ENCODE measurements at places on chromosomes 7 and 10.

GRCh38 chr10:125160856-125161706 lies 718 bp upstream of the CTBP2 start:
- no peak for DNase-seq

DNA sequence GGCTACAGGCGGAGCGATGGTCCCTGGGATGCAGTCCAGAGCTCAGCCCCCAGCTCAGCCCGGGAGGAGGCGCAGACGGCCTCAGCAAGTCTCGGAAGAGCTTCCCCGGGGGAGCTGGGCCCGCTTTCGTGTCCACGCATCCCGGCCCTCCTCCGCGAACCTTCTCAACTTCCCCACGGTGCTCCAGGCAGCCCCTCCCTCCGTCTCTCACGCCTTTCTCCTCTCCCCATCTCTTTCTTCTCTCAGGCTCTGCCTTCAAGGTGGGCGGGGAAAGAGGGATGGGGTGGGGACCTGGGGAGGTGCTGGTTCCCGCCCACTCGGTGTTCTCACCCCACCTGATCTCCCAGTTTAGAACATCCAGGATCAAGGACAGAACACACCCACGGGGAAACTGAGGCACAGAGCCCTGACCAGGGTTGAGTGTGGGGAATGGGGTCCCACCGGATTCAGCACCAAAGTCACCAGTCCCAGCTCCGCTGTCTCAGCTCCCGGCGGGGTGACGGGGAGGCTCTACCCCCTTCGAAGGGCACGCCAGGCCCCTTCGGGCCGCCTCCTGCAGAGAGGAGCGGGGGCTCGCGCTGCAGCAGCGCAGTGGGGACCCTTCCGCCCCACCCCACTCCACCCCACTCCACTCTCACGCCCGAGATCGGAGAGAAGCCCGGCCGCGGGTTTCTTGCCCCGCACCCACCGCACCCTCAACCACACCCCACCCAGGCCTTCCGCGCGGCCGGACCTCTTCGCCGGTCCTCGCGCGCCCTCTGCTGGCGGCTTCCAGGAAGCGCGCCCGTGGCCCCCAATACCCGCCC lies 18.2 kb downstream of the POLL start:
- DNase-seq = peak; percentile 82

DNA sequence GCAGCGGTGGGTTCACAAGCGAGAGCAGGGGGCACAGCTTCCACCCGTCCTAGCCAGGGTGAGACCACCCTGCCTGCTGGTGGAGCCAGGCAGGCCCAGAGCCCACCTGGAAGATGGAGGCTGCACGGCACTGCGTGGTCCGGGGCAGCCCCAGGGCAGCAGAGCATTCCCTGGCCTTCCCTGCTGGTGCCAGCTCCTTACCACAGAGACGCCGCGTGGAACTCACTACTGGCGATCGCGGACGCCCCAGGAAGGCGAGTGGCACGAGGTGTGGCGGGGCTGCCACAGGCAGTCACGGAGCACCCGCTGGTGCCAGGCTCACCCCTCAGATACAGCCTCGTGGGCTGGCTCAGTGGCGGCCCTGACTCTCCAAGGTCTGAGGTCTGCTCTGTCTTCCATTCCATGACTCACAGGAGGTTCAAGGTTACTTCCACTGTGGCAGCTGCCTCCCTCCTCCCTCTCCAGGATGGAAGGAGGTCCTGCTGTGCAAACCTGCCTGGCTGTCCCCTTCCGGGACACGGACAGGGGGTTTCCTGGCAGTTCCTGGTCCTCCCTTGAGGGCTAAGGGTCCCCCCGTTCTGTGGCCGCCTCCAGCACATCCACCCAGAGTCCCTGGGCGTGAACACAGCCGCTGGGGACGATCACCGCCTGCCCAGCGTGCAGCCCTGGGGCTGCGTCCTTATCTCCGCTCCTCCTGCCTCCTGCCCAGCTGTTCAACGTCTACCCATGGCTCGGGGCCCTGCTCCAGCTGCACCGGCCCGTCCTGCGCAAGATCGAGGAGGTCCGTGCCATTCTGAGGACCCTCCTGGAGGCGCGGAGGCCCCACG lies 3.1 kb downstream of the CYP2W1 start:
- DNase-seq = no peak

- DNase-seq = no peak
These were observed 536.0 kb upstream of the GALNT17 start for GRCh38 chr7:70595755-70596597.

DNA sequence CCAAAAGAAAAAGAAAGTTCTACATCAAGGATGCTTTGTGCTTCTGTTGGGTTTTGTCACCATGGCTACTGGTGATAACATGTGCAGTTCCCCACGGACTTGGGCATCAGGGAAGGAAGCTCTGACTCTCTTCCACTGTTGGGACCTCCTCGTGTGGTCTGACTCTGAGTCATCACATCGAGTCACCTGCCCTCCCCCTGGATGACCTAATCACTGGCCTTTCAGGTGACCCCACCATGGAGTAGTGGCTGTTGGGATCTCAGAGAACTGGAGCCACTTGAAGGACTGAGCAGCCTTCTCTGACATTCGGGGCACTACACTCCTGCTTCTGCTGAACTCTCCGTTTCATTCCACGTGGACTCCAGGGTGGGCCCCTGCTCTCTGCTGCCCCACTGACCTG lies 60.8 kb upstream of the DOCK1 start:
- no peak for DNase-seq

DNA sequence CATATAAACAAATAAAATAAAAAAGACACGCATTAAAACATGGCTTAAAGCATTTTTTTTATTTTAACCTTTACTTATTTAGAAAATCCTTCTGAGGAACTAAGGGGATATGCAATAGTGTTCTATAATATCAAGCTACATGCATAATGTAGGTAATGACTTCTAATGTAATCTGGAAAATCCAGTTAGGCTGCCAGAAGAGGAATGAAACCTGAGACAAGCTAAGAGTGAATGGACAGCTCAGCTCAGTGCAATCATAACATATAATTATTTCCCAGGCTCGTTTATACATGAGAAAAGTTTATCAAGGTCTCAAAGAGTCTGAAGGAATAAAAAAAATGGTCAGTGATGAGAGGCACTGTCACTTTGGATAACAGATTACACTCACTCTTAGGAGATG lies 649.0 kb upstream of the PCDH15 start:
- DNase-seq = no peak

GRCh38 chr10:11170993-11171851 lies 153.6 kb downstream of the CELF2 start:
- DNase-seq = no peak

DNA sequence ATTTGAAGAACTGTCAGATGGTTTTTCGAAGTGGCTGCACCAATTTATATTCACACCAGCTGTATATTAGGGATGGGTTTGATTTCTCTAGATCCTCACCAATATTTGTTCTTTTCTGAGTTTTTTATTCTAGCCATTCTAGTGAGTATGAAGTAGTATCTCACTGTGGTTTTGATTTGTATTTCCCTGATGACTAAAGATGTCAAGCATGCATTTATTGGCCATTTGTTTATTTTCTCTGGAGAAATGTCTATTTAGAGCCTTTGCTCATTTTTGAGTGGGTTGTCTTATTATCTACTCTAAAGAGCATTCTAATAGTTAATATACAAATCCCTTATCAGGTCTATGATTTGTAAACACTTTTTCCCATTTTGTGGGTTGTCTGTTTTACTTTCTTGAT lies 123.9 kb downstream of the PCLO start:
- DNase-seq = no peak

DNA sequence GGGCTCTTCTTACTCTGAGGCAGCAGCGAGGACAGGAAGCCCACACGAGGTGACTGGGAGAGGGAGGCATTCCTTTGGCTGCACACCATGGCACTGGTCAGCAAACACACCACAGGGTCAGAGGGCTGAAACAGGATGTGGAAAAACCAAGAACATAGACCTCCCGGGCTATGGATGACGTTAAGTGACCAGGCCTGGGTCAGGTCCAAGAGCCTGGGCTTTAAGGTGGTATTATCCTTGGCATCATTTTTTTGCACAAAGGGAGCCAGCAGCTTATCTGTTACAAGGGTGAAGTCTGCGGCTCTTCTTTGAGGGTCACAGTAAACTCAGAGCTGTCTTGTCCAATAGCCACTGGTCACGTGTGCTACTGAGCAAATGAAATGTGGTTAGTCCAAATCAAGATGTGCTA lies 7.0 kb downstream of the WDR91 start:
- no peak for DNase-seq

DNA sequence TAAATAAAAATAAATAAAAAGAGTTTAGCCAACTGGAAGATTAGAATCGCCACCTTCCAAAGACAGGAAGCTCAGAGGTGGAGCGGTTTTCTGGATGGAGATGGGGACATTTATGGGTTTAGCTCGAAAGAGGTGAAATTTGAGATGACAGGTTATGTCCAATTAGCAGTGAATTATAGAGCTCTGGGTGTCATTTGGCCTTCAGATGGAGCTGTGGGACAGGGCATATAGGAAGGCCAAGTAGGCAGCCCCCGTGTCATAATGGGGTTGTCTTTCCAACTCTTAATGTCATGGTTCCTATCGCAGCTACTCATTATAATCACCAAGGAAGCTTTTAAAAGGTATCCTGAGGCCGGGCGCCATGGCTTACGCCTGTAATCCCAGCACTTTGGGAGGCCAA lies 21.0 kb upstream of the EEPD1 start:
- no peak for DNase-seq
